ENCODE measurements at places on chromosomes 2 and 18.

DNA sequence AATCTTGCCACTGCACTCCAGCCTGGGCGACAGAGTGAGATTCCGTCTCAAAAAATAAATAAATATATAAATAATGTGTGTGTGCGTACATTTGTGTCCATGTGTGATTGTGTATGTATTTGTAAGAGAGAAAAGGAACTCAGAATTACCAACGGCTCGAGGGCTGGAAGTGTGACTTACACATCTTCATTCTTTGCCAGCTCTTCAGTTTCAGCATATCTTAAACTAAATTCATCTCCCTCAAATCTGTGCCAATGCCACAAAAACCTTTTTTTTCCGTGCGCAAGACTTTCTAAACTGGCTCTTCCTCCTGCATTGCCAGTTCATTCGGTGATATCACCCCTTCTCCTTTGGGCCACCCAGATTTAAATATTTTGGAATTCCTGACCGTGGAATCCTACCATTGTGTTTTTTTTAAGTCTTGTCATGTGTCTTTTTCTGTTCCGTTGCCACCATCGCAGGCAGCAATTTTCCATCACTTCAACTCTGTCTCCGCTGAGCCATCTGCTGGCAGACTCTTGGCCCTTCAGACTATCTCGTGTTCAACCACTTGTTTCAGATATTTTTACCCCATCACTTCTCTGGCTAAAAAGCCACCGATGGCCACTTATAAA lies 77.0 kb upstream of the ZNF532 start:
- no peak for DNase-seq

GRCh38 chr2:33835911-33836310 lies 236.8 kb upstream of the FAM98A start:
- no peak for DNase-seq

DNA sequence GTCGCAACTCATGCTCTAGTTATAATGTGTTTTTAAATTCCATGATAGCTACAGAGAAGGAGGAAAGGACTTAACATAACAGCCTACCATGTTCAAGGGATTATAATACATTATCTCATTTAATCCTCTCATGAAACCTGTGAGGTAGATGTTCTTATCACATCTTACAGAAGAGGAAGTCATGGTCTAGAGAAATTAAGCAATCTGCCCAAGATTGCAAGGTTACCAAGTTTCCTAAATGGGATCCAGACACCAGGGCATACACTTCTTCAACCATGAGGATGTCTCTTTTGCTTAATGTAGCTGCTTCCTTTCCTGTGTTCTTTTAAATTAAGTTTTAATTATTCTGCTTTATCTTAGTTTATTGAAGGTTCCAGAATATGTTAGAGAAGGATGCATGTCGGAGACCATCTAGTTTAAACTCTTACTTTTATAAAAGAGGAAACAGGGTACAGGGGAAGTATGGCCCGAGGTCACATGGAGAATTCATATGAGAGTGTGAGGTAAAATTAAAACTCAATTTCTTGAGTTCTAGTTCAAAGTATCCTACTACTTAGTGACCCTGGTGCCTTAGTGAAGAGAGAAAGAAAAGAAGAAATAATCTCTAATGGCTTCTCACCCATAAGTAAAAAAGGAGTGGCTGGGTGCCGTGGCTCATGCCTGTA lies 3.6 kb upstream of the IL1A start:
- no peak for DNase-seq

- no peak for DNase-seq
Measured at GRCh38 chr2:224011837-224012236, 27.2 kb downstream of the SERPINE2 start.

GRCh38 chr18:6357668-6358067 lies 57.0 kb downstream of the L3MBTL4 start:
- no peak for DNase-seq

DNA sequence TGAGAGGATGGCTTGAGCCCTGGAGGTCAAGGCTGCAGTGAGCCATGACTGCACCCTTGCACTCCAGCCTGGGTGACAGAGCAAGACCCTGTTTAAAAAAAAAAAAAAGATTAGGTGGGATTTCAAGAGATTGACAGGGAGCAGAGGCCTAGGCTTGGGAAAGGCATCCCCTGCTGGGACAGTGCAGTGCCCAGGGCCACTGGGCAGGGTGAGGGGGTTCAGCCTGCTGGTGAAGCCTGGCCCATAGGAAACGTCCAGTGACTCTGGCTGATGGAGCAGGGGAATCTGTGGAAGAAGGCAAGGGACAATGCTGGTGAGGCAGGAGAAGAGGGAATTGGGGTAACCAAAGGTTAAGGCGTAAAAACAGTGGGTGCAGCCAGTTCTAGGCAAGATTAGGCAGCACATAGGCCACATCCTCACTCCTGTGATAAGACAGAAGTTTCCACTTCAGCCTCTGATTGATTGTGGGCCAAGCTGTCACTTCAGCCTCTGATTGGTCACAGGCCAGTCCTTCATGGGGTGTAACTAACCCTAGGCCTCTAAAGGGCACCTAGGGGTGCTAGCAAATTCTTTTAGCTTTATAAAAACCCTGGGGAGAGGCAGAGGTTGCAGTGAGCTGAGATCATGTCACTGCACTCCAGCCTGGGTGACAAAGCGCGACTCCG lies 128.6 kb downstream of the MSH2 start:
- no peak for DNase-seq

- no peak for DNase-seq
Measured at GRCh38 chr18:4007846-4008245, 447.3 kb downstream of the DLGAP1 start.

Measured in stimulated activated CD4-positive, alpha-beta T cell treated with anti-CD3 and anti-CD28 coated beads, Interleukin-12 subunit alpha, Interleukin-12 subunit beta, amount 100 ng/mL, for 48 hours (primary cell).